Neuronal stem cell (in vitro differentiated cells): ENCODE measurements at places on chromosomes 11 and 22.

DNA sequence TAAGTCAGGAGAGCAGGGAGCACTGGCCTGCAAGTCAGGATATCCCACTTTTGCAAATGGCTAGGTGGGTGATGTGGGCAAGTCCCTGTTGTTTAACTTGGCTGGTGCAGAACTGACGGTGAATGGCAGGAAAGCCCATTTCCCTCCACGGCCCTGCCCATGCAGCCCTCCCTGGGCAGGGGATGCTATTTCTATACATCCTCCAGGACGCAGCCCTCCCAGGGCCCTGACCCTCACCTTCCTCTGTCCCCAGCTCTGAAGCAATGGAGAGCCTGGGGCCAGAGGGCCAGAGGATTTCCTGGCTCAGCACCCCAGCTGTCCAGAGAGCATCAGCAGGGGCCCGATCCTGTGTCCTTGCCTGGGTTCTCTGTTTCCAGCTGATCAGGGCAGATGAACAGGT, 91.3 kb downstream of the TSPAN18 start:
- no peak for DNase-seq

DNA sequence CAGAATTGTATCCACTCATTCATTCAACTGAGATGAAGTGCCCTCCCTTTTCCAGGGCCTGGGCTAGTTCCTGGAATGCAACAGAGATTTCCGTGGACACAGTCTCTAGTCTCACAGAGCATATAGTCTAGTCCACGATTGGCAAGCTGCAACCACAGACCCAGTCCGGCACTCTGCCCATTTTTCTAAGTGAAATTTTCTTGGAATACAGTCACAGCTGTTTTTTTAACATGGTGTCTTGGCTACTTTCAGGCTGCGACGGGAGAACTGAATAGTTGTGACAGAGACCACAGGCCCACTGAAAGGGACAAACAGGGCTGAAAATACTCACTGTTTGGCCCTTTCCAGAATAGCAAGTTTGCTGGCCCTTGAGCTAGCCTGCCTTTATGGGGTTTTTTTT, 29.2 kb downstream of the ALG12 start:
- no peak for DNase-seq

GRCh38 chr22:46748908-46749675, 11.0 kb upstream of the CERK start:
- DNase-seq: no peak

GRCh38 chr22:41242396-41243117, 1.8 kb upstream of the CHADL start:
- no peak for DNase-seq

DNA sequence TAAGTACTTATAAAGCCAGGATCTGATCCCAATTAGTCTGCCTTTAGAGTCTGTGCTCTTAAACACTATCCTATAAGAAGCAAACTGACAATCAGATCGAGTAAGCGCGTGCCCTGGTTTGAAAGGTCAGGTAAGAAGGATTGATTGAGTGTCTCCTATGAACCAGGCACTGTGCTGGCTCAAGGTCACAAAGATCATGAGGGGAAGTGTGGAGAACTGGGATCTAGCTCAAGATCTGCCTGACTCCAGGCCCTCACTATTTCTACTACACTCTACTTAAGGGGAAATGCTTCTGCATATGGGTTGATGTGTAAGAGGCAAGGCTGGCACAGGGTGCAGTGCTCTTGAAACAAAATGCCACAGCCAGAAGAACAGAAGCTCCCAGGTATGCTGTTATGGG, 77.0 kb downstream of the ME3 start:
- DNase-seq: no peak

DNA sequence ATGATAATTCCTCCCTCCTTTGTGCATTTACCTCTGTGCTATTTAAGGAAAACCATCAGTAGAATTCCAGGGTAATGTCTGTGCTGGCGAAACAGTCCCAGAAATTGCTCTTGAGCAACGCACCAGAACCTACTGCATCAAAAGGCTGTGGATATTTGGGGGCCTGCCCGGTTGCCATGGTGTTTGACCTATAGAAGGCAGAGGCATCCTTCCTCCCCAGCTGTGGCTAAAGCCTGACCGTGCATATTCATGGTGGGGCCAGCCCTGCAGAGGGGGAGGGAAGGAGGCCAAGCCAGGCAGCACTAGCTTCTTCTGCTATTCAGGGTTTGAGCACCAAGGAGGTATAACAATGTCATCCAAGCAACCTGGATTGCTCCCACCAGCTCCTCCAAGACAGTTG, 215.0 kb upstream of the E2F8 start:
- no peak for DNase-seq

DNA sequence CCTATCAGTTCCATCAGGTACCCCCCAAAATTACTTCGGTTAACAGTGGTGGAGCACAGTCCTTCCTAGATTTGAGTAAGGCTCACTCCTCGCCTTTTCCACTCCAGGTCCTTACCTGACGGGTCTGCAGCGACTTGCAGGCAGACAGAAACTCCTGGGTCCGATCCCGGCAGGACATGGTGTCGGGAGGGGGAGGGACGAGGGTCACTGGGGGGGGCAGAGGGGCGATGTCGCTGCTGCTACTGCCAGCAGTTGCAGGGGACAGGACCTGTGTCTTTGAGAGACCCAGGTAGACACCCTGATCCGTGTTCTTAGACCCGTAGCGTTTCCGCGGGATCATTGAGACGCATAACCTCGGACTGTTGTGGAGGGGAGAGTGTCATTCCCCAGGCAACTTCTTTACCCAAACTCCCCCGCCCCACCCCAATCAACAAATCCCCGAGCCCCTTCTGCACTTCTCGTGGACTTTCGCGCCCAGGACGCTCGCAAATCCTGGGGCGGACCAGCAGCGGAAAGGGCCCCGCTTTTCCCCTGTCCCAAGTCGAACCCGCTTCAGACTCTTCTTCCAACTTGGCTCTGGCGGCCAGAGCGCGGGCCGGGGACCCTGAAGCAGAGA, 839 bp downstream of the STX5 start:
- no peak for DNase-seq

DNA sequence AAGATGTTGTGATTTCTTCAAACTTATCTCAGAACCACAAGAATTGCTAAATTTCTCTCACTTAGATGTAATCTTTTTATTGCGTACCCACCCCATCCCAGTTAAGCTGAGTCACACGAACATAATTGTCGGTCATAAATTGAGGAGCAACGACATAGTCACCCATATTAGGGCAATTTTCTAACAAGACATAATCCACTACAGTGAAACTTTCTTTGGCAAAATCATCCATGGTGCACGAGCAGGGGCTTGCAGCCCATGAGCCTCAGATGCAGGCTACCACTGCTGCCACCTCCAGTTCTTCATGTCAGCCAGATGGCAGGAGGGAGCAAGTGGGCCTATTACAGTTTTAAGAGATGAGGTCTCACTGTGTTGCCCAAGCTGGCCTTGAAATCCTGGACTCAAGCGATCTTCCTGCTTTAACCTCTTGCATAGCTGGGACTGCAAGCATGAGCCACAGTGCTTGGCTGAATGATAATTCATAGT, 70.3 kb upstream of the GRK2 start:
- no peak for DNase-seq

DNA sequence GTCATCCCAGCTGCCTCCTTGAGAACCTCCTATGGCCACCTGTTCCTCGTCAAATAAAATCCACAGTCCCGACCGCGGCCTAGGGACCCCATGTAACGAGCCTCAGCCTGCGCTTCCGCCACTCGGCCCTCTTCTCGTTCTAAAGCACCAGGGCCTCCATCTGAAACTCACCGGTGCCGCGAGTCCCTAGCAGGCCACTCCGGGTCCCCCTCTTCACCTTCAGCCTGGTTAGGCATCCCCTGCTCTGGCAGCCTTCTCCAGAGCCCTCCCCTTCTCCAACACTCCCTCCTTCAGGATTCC, 2.4 kb upstream of the SSTR3 start:
- DNase-seq: no peak

DNA sequence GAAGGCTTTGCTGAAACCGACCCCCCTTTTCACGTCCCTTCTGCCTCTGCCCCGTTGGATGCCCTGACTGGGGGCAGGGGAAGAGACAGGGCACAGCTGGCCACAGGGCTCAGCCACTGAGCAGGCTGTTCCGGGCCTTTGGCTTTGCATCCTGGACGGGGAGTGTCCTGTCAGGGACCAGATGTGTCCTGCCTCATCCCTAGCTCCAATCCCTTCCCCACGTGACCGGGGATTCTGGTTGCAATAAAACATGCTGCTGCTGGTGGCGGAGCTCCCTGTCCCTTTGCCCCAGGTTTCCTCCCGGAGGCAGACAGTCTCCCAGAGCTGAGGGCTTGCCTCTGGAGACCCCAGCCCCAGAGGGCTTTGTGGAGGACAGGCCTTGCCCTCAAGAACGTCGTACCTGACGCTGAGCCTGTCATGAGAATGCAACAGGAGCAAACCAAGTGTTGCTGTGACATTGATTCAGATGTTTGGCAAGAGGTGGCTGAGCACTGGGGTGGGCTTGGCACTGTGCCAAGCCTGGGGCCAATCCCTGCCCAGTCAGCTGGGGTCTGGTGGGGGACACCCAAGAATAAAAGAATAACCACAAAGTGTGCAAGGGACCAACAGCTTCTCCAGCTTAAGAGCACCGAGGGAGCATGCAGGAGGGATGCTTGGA, 7.3 kb downstream of the CDC42EP2 start:
- no peak for DNase-seq

DNA sequence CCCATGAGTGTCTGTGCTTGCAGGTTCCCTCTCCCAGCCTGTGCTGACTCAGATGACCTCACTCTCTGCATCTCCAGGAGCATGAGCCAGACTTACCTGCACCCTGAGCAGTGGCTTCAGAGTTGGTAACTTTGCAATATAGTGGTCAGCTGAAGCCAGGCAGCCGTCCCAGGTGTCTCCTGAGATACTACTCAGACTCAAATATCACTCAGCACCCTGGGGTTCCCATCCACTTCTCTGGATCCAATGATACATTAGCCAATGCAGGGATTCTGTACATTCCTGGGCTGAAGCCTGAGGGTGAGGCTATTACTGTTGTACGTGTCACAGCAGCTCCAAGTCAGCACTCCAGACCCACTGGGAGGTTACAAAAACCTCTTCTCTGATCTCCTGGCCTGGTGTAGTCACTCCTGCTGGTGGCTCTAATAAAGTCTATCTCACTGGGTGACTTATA, 87.8 kb upstream of the TOP3B start:
- no peak for DNase-seq

GRCh38 chr11:90428836-90429235, 206.0 kb upstream of the CHORDC1 start:
- DNase-seq: no peak

- no peak for DNase-seq
These were observed 353.7 kb downstream of the INSC start for GRCh38 chr11:15468466-15468865.

- no peak for DNase-seq
These were observed 121.5 kb downstream of the FAM76B start for GRCh38 chr11:95668131-95668530.

GRCh38 chr11:704781-705645, 1.0 kb upstream of the EPS8L2 start:
- DNase-seq: no peak

GRCh38 chr11:112163875-112164685, at the start of gene IL18:
TSS of gene IL18 (minus strand) at chr11:112164094. CDS start at chr11:112155053, 9,041 bp downstream.
- no peak for DNase-seq

DNA sequence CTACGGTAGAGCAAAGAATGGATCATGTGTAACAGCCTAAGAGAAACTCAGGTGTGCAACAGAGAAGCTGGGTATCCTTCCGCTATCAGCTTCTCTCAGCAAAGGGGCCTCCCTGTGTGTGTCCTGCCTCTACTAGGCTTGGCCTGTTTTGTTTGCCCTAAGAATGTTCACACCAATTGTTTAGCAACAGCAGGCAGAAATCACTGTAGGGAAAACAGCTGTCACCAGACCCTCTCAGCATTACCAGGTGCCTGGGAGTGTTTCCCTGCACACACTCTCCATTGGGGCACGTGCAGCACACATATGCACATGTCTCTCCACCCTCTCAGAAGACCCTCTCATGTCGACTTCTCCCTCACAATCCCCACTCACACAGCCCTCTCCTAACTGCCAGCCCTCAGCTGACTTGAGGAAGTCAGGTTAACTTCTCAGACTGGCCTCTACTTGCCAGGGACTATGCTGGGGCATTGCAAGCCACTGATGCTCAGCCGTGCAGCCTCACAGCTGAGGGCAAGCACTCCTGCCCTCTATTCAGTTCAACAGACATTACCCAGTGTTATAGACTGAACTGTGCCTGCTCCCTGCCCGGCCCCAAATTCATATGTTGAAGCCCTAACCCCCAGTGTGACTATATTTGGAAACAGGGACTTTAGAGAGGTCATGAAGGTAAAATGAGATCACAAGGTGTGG, 97.6 kb downstream of the TRIM29 start:
- DNase-seq: no peak

- DNase-seq: no peak
These were observed 741 bp upstream of the MTA2 start for GRCh38 chr11:62602141-62603071.

- DNase-seq: no peak
These were observed 15.9 kb downstream of the CYP2D6 start for GRCh38 chr22:42114721-42115120.

GRCh38 chr11:112509300-112509699, 248.6 kb upstream of the PLET1 start:
- DNase-seq: no peak
